ENCODE measurements at places on chromosomes 3 and 15. TPM values are rescaled to one million over a fixed set of nuclear protein-coding genes. Genes with fewer than 3 reads are reported as not detected.

GRCh38 chr15:67854358-67854757 is 14.5 kb upstream of the RNU6-1 start:
- no peaks in the 10 kb centered on the region for H3K36me3 ChIP-seq
- H3K27me3 ChIP-seq, result no peaks in the 10 kb centered on the region
- H3K4me3 ChIP-seq, result no peak overlapping the region
- no peak overlapping the region for H3K27ac ChIP-seq

DNA sequence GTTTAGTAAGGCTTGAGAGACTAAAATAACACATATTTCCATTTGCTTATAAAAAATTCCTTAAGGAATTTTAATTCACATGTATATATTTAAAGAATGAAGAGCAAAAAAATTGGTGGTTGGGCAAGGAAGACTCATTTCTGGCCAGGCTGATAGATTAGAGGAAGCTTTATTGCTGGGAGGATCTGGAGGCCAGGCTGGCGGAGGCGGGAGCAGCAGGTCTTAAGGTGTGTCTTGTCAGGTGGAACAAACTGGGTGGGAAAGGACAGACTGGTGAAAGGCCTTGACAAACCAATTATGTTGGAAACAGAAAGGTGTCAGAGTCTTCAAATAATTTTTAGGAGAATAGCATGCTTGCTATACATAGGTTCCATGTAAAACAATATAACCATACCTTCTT is 124.7 kb downstream of the EPHA3 start:
- H3K4me3 ChIP-seq, result no peak overlapping the region
- no peaks in the 10 kb centered on the region for H3K36me3 ChIP-seq
- no peaks in the 10 kb centered on the region for H3K27me3 ChIP-seq
- H3K4me1 ChIP-seq, result no peaks in the 10 kb centered on the region
- H3K27ac ChIP-seq, result no peak overlapping the region
- DNase-seq, result no peak

- H3K4me1 ChIP-seq, result no peaks in the 10 kb centered on the region
- no peak overlapping the region for H3K4me3 ChIP-seq
- no peaks in the 10 kb centered on the region for H3K36me3 ChIP-seq
- no peak overlapping the region for H3K27ac ChIP-seq
- H3K27me3 ChIP-seq, result no peaks in the 10 kb centered on the region
These were observed 72.7 kb downstream of the GREM1 start for GRCh38 chr15:32790352-32790999.

- H3K27ac ChIP-seq, result no peak within 1 kb of the TSS
- peaks cover 10% of the 10 kb centered on the region for H3K4me1 ChIP-seq
- H3K4me3 ChIP-seq, result peak within 1 kb of the TSS; percentile 54
- peak; percentile 87 for DNase-seq
- no peaks in the 10 kb centered on the region for H3K27me3 ChIP-seq
These were observed at the start of gene LRRC2 for GRCh38 chr3:46566040-46566641. Gene LRRC2 (minus strand): TSS chr3:46566302. CDS start chr3:46551591, 14,711 bp downstream.

- no peak overlapping the region for H3K4me3 ChIP-seq
- no peaks in the 10 kb centered on the region for H3K4me1 ChIP-seq
- no peak for DNase-seq
- no peaks in the 10 kb centered on the region for H3K36me3 ChIP-seq
These were observed 328.4 kb upstream of the RARB start for GRCh38 chr3:25099666-25100065.

- H3K4me1 ChIP-seq, result no peaks in the 10 kb centered on the region
- no peaks in the 10 kb centered on the region for H3K27me3 ChIP-seq
- peaks cover 72% of the 10 kb centered on the region for H3K36me3 ChIP-seq
- DNase-seq, result no peak
- H3K27ac ChIP-seq, result no peak overlapping the region
- H3K4me3 ChIP-seq, result no peak overlapping the region
These were observed 44.0 kb downstream of the MLH1 start for GRCh38 chr3:37037352-37037751.

- no peaks in the 10 kb centered on the region for H3K36me3 ChIP-seq
- no peak overlapping the region for H3K4me3 ChIP-seq
- H3K27ac ChIP-seq, result no peak overlapping the region
These were observed 449.4 kb upstream of the PROK2 start for GRCh38 chr3:72234391-72234790.

DNA sequence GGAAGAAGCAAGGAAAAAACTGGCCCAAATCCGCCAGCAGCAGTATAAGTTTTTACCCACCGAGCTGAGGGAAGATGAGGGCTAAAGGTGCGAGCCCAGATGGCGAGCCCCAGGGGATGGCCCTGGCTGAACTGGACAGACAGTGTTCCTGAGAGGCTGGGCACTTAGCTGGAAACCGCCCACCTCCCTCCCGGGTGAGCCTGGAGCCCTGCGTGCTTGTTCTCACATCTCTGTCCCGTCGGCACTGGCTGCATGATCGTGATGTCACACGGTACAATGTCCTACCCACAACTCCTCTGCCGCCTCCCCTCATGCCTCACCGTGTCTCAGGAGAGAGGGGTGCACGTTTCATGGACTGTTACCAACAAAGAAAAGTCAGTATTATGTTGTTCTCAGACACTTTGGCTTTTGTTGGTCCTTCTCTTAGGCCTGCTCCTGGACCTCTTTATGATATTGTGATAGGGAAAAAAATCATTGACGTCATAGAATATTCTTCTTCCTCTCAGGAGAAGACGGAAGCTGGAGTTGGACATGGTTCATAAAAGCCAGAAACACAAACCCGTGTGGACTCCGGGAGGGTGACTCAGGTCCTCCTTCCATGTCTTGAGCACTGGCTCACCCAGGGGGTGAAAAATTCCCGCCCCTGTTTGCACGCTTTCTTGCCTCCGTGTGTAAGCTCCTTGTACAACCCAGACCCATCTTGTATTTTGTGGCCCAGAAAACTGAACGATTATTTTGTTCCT is 201.8 kb upstream of the TPM1 start:
- H3K4me3 ChIP-seq, result no peak overlapping the region
- no peaks in the 10 kb centered on the region for H3K36me3 ChIP-seq
- no peak overlapping the region for H3K27ac ChIP-seq
- no peaks in the 10 kb centered on the region for H3K27me3 ChIP-seq
- no peak for DNase-seq

DNA sequence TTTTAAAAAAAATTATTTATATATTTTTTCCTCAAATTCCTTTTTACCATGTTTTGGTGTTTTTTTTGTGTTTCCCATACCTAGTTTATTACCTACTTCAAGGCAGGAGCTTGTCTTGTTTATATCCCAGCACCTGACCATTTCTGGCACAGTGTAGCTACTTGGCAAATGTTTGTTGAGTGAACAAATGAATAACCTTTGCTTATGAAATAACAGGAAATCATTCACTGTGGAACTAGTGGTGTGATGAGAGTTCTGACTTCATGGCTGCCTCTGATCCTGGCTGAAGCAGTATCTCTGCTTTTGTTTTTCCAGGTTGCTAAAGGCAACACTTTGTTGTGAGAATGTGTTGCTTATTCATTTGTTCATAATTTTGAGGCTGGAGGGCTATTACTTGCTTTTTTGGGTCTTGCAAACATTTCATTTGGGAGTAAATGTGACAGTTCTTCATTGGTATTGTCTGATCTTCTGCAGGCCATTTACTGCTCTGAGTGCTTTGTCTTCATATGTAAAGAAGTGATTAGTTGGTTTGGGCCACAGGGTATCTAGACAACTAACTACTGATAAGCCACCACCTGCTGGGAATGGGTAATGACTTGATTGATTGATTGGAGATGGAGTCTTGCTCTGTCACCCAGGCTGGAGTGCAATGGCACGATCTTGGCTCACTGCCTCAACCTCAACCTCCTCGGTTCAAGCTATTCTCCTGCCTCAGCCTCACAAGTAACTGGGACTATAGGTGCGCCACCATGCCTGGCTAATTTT is 5.7 kb downstream of the RAD54L2 start:
- DNase-seq, result no peak
- H3K27me3 ChIP-seq, result no peaks in the 10 kb centered on the region
- H3K4me3 ChIP-seq, result no peak overlapping the region
- no peak overlapping the region for H3K27ac ChIP-seq
- H3K4me1 ChIP-seq, result peaks cover 22% of the 10 kb centered on the region

DNA sequence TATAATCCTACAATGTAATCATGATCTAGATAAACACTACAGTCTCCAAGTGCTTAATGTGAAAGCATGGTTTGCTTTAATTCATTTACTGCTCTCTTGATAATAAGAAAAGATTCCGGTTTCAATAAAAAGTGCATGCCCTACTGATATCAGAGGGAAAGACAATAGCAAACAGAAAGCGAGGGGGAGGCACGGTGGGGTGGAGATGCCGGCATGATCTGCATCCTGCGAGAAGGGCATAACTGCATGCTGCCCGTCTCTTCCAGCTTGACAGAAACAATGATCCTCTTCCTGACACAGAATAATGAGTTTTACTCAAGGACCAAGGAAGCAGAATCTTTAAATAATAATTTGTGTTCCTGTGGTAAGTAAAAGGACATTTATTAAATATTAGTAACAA is 51.7 kb downstream of the GOLIM4 start:
- no peak for DNase-seq
- peaks cover 4% of the 10 kb centered on the region for H3K36me3 ChIP-seq
- H3K4me1 ChIP-seq, result peaks cover 9% of the 10 kb centered on the region

GRCh38 chr3:152245498-152246170 is 23.1 kb upstream of the MBNL1 start:
- H3K27me3 ChIP-seq, result no peaks in the 10 kb centered on the region
- peak overlapping the region; percentile 14 for H3K27ac ChIP-seq
- peaks cover 18% of the 10 kb centered on the region for H3K4me1 ChIP-seq
- DNase-seq, result no peak
- H3K4me3 ChIP-seq, result no peak overlapping the region
- H3K36me3 ChIP-seq, result no peaks in the 10 kb centered on the region

GRCh38 chr3:32459450-32459849 is 43.2 kb downstream of the CMTM6 start:
- peak; percentile 46 for DNase-seq
- no peak overlapping the region for H3K27ac ChIP-seq
- H3K36me3 ChIP-seq, result no peaks in the 10 kb centered on the region
- no peak overlapping the region for H3K4me3 ChIP-seq
- peaks cover 36% of the 10 kb centered on the region for H3K4me1 ChIP-seq

GRCh38 chr3:79139395-79140068 is 628.3 kb downstream of the ROBO1 start:
- no peaks in the 10 kb centered on the region for H3K36me3 ChIP-seq
- no peak overlapping the region for H3K27ac ChIP-seq
- no peaks in the 10 kb centered on the region for H3K27me3 ChIP-seq
- no peaks in the 10 kb centered on the region for H3K4me1 ChIP-seq
- no peak for DNase-seq
- H3K4me3 ChIP-seq, result no peak overlapping the region

- H3K36me3 ChIP-seq, result no peaks in the 10 kb centered on the region
- H3K27ac ChIP-seq, result no peak overlapping the region
- H3K4me1 ChIP-seq, result peaks cover 19% of the 10 kb centered on the region
- no peaks in the 10 kb centered on the region for H3K27me3 ChIP-seq
These were observed 22.0 kb downstream of the SLC9A9 start for GRCh38 chr3:143826296-143826695.

- no peak for DNase-seq
- peaks cover 46% of the 10 kb centered on the region for H3K4me1 ChIP-seq
- no peaks in the 10 kb centered on the region for H3K27me3 ChIP-seq
These were observed 3.8 kb upstream of the LOXL1 start for GRCh38 chr15:73922186-73923151.

- H3K4me3 ChIP-seq, result no peak overlapping the region
- H3K36me3 ChIP-seq, result peaks cover 30% of the 10 kb centered on the region
- no peaks in the 10 kb centered on the region for H3K4me1 ChIP-seq
- no peaks in the 10 kb centered on the region for H3K27me3 ChIP-seq
- H3K27ac ChIP-seq, result no peak overlapping the region
These were observed 267.0 kb downstream of the PLCL2 start for GRCh38 chr3:17151598-17152373.

DNA sequence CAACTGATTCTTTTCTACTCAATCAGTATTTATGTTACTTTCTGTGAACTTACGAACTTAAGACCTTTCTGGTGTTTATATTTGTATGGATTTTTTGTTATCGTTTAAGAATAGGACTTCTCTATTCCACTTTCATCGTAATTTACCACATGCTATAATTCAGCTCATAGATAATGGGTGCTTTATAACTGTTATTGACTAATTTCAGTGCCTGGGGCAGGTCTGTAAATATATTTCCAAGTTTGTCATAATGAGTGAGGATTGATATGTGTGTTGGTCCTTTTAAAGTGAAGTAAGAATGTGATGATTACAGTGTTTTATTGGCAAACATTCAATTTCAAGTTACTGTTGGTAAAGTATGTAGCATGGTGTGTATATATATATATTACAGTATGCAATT is 1.8 kb upstream of the NAALADL2 start:
- H3K27me3 ChIP-seq, result no peaks in the 10 kb centered on the region

- no peaks in the 10 kb centered on the region for H3K27me3 ChIP-seq
- no peak for DNase-seq
- no peak overlapping the region for H3K4me3 ChIP-seq
- no peaks in the 10 kb centered on the region for H3K36me3 ChIP-seq
- no peak overlapping the region for H3K27ac ChIP-seq
- H3K4me1 ChIP-seq, result no peaks in the 10 kb centered on the region
These were observed 11.4 kb downstream of the CHCHD6 start for GRCh38 chr3:126715432-126715831.

DNA sequence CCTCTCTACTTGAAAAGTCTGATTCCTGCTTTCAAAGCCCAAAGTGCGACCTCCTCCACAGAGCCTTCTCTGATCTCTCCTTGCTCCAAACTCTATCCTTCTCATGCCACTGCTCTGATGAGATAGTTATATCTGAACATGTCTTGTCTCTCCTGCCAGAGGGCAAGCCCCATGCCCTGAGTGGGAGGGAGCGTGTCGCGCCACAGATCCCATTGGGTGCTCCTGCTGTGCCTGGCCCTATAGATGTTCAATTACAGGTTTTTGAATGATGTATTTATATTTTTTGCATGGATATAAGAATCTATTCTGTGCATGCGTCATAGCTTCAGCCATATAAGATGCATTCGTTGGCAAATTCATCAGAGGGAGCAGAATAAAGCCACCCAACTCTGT is 20.4 kb downstream of the CORO2B start:
- DNase-seq, result no peak
- H3K27me3 ChIP-seq, result no peaks in the 10 kb centered on the region
- H3K36me3 ChIP-seq, result no peaks in the 10 kb centered on the region

DNA sequence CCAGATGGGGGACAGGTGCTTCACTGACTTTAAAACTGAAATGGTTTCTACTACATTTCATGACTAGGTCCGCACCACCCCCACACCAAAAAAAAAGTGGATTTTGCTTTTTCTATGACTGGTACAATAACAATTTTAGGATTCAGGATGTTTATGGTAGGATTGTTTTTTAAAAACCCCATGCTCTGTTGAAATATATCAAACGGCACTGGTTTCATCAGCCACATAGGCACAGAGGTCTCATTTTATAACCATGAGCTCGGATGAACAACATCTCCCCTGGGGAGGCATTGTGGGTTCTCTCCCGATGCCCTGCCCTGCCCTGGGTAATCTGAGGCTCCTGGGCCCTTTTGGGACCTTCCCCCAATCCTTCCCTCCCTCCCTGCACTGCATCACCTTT is 202.7 kb upstream of the KBTBD8 start:
- H3K27ac ChIP-seq, result no peak overlapping the region
- H3K4me3 ChIP-seq, result no peak overlapping the region
- peaks cover 3% of the 10 kb centered on the region for H3K4me1 ChIP-seq
- no peaks in the 10 kb centered on the region for H3K27me3 ChIP-seq
- H3K36me3 ChIP-seq, result no peaks in the 10 kb centered on the region
- DNase-seq, result no peak

GRCh38 chr3:101803173-101803782 is 24.3 kb downstream of the NXPE3 start:
- H3K4me3 ChIP-seq, result no peak overlapping the region
- H3K27me3 ChIP-seq, result no peaks in the 10 kb centered on the region
- no peaks in the 10 kb centered on the region for H3K4me1 ChIP-seq
- no peak overlapping the region for H3K27ac ChIP-seq
- peak; percentile 13 for DNase-seq

Gene TRH
- total RNA-seq, result not detected

Gene CISH
- 41.1 TPM for total RNA-seq

Gene BUB1B
- 1.4 TPM for total RNA-seq

Gene METTL6
- total RNA-seq, result 19.9 TPM

Gene FHIT
- total RNA-seq, result 16.0 TPM

Gene GPR160
- total RNA-seq, result 11.5 TPM

Gene EBLN2
- total RNA-seq, result 2.7 TPM

Gene CPLX3
- total RNA-seq, result not detected

All from upper lobe of left lung (tissue), 6 donors.